ENCODE measurements at places on chromosomes 13 and 19. TPM values are rescaled to one million over a fixed set of nuclear protein-coding genes. Genes with fewer than 3 reads are reported as not detected.

CYP2A7 gene
- not detected for total RNA-seq

ZNF726 gene
- total RNA-seq = 3.3 TPM

KLK14 gene
- 1.1 TPM for total RNA-seq

SCEL gene
- not detected for total RNA-seq

FAM174C gene
- total RNA-seq = 54.2 TPM

ZNF260 gene
- total RNA-seq = 15.4 TPM

LYPD5 gene
- total RNA-seq = 0.49 TPM

ZNF563 gene
- total RNA-seq = 15.0 TPM

PRRG2 gene
- total RNA-seq = 1.0 TPM

ANKRD24 gene
- 2.9 TPM for total RNA-seq

PCP2 gene
- 5.7 TPM for total RNA-seq

MBD3 gene
- total RNA-seq = 56.9 TPM

MAU2 gene
- 155 TPM for total RNA-seq

APLP1 gene
- not detected for total RNA-seq

PHLDB3 gene
- 47.3 TPM for total RNA-seq

PROZ gene
- total RNA-seq = not detected

DOCK6 gene
- 0.30 TPM for total RNA-seq

KLK5 gene
- not detected for total RNA-seq

CEACAM7 gene
- total RNA-seq = not detected

SYNGR4 gene
- not detected for total RNA-seq

ZNF600 gene
- total RNA-seq = 43.3 TPM

SGCG gene
- total RNA-seq = not detected

FSD1 gene
- total RNA-seq = 0.73 TPM

ZNF415 gene
- total RNA-seq = 1.3 TPM

SOX1 gene
- total RNA-seq = not detected

ZSCAN1 gene
- not detected for total RNA-seq

All from CD4-positive, alpha-beta memory T cell (primary cell).